Left renal pelvis (tissue), 4 donors: ENCODE measurements at places on chromosomes 5 and 9.

DNA sequence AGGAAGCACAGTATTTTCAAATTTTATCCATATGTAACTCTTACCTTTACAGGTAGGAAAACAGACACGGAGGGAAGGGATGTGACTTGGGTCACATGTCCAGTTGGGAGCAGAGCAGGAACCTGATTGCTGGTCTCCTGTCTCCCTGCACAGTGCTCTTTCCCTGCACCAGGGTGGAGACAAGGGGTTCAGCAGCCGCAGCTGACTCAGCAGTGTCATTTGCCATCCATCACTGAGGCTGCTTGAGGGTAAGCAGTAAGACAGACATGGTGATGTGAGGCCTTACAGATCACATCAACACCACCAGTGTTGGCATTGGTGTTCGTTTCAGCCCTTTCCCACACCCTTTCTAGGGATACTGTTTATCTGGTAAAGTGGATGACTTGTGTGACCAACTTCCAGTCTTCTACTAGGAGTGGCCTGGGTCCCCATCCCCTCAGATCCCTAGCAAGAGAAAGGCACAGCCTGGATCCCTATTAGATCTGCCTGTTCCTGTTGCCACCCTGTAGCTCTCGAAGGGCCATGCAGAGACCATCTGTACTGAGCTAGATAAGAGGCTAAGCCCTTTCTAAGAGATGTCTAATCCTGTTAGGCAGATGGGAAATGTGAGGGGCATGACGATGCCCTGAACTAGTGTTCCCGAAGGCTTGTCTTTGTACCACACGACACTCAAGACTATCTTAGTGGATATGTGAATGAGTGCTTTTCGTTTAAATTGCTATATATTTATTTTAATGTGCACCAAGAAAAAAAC, 29.1 kb downstream of the FRMPD1 start:
- no peak for DNase-seq

GRCh38 chr9:76887951-76888350, 18.0 kb downstream of the PRUNE2 start:
- no peak for DNase-seq

GRCh38 chr9:16106021-16106571, 553.3 kb downstream of the CCDC171 start:
- no peak for DNase-seq

DNA sequence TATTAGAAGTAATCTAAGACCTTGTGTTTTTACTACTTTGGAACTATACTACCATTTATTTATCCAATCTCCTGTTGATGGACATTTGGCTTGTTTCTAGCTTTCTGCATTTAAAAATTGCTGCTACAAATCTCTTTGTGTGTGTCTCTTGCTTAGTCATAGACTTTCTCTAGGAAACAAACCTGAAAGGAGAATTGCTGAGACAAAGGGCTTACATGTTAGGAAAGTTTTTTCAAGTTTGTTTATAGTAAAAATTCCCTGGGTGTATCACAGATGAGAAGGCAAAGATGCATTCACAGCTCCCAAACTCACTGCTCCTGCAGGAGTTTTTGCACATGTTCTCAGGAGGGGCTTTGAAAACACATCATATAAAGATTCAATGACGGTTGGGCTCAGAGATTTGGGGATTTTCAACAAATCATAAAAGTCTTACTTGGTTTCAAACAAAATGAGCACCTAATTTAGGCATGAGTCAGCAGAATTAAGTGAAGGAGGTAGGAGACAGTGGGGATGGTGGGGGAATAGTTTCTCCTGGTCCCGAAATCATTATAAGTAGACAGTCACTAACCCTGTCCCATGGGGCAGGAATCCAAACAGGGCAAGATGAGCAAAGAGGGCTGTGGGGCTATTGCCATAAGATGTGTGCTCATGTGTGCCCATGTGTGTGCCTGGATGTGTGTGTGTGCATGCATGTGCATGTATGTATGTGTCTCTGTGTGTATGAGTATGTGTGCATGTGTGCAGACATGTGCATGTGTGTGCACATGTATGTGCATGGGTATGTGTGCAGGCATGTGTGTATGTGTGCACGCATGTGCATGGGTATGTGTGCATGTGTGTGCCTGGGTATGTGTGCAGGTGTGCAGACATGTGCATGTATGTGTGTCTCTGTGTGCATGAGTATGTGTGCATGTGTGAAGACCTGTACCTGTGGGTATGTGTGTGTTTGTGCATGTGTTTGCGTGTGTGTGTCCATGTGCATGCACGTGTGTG, 43.4 kb upstream of the S1PR3 start:
- DNase-seq: no peak

- DNase-seq: no peak
Measured at GRCh38 chr5:138697720-138698360, 55.4 kb upstream of the CTNNA1 start.

- no peak for DNase-seq
Measured at GRCh38 chr5:159785656-159786055, 130.6 kb upstream of the ADRA1B start.

DNA sequence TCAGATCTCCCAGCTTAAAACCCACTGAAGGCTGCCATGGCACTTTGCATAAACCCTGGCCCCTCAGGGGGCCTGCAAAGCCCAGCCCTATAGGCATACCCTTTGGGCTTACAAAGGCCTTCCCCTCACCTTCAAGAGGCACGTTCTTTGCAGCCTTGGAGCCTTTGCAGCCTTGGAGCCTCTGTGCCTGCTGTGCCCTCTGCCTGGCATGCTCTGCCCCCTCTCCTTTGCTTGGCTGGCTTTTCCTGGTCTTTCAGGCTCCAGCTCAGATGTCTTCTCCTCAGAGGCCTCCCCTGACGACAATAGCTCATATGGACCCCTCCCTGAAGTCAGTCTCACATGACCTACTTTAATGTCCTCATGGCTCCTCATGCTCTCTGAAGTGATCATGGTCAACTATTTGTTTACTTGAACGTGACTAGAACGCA, 60.3 kb downstream of the CXXC5 start:
- DNase-seq: no peak

DNA sequence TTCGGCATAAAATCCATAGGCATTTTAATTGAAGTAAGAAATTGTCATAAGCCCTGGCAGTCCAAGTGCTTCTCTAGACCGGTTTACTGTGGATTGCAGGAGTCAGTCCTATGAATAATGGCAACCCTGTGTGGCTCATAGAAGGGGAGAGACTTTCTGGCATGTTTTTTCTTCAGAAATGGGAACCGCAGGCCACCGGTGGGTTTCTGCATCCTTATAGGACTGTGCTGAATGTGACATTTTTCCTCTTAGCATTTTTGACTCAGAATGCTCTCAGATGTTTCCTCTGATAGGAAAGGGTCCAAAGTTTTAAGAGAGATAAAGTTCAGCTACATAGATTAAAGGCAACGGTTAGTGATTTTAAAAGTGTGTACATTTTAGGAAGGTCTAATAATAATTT, 6.3 kb downstream of the DAPK1 start:
- no peak for DNase-seq

- DNase-seq: no peak
Measured at GRCh38 chr5:172607213-172607793, 33.8 kb upstream of the NEURL1B start.

DNA sequence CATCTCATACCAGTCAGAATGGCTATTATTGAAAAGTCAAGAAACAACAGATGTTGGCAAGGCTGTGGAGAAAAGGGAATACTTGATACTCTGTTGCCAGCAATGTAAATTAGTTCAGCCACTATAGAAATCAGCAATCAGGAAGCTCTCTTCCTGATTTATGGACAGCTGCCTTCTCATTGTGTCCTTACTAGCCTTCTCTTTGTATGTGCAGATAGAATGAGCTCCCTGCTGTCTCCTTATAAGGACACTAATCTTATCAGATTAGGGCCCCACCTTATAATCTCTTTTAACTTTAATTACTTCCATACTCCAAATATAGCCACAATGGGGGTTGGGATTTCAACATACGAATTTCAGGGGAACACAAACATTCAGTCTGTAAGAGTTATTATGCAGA, 38.0 kb downstream of the KCNV2 start:
- DNase-seq: no peak

- DNase-seq: no peak
Measured at GRCh38 chr9:128383791-128384190, 12.6 kb downstream of the URM1 start.

GRCh38 chr5:96503501-96504236, 70.6 kb upstream of the PCSK1 start:
- no peak for DNase-seq

DNA sequence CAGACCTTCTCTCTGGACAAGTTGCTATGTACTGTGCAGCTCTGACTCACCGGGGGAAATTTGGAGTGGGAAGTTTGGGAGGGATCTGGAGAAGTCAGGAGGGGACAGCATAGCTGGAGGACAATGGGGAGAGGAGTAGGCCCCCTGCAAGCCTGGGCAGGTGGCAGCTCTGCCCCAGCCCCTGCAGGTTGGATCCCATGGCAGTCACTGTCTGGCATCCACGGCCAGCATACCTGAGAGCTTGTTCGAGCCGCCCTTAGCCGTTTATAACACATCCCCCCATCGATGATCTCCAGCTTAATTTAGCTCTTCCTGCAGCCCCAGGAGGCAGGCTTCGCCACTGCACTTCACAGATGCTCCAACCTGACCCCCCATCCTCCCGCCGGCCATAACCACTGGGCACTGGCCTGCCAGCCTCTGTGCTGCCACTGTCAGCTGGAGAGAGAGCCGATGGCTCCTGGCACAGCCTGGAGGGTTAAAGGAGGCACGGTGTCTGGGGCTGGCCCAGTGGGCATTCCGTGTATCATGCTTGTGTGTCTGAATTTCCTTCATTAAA, 57.7 kb upstream of the RNU6ATAC start:
- DNase-seq: no peak

- DNase-seq: no peak
Measured at GRCh38 chr9:77011973-77012821, 7.3 kb upstream of the FOXB2 start.

GRCh38 chr5:131496400-131496713, 138.7 kb downstream of the RAPGEF6 start:
- no peak for DNase-seq
